H7 (cell line): ENCODE measurements at places on chromosomes 4 and X. TPM values are rescaled to one million over a fixed set of nuclear protein-coding genes. Genes with fewer than 3 reads are reported as not detected.

MAGEA4 gene
- total RNA-seq: 94.1 and 138 TPM in 2 replicates

CT45A2 gene
- not detected in 2 replicates for total RNA-seq

MEPE gene
- total RNA-seq: not detected in 2 replicates

SCML1 gene
- 1.9 and 2.3 TPM in 2 replicates for total RNA-seq

NELFA gene
- total RNA-seq: 61.2 and 70.4 TPM in 2 replicates

MUC7 gene
- not detected in 2 replicates for total RNA-seq

TMEM156 gene
- total RNA-seq: not detected in 2 replicates

ARMCX4 gene
- 2.1 and 7.5 TPM in 2 replicates for total RNA-seq

CTAG2 gene
- total RNA-seq: not detected in 2 replicates

MSX1 gene
- total RNA-seq: 0.07 and 0.67 TPM in 2 replicates

GRCh38 chrX:101419489-101419888 is 11.5 kb downstream of the HNRNPH2 start:
- DNase-seq: no peak

- DNase-seq: no peak
Measured at GRCh38 chrX:98028691-98029090, 1145.0 kb downstream of the RPA4 start.

DNA sequence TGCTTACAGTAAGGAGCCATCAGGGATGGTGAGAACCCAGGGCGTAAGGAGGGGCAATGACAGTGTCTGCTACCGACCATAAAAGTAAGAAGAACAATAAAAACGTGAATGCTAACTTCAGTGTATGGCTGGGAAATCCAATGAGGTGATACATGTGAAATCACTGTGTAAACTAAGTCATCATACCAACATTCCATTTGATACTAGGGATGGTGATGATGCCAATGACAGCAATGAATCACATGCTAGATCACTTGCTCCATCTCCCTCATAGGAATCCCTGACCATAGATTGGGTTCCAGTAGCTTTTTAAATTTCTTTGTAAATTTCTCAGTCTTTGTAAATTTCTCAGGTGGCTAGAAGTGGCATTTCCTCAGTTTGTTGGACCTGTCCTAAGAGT is 146.3 kb downstream of the SMIM20 start:
- no peak for DNase-seq

DNA sequence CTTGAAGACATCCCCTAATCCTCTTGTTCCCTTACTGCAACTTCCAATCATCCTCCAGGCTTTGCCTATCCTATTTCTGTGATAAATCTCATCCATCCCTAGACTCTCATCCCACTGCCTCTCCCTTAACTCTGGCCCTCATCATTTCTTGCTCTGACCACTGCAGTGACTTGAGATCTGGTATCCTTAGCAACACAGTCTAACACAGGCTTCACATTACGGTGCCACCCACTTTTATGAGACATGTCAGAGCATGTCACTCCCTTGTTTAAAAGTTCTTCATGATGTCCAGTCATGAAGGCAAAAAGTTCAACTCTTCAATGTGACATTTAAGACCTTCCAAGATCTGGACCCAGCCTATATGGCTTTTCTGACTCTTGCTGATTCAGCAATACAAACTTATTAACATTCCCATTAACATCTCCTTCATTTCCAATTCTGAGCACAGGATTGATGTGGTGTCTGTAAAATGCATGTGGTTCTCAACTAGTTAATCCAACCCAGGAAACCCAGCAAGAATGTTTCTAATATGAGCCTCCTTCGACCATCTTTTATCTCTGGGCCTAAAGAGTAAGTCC is 64.0 kb downstream of the OR13H1 start:
- DNase-seq: no peak

GRCh38 chrX:67610282-67610681 is 66.5 kb downstream of the AR start:
- no peak for DNase-seq

DNA sequence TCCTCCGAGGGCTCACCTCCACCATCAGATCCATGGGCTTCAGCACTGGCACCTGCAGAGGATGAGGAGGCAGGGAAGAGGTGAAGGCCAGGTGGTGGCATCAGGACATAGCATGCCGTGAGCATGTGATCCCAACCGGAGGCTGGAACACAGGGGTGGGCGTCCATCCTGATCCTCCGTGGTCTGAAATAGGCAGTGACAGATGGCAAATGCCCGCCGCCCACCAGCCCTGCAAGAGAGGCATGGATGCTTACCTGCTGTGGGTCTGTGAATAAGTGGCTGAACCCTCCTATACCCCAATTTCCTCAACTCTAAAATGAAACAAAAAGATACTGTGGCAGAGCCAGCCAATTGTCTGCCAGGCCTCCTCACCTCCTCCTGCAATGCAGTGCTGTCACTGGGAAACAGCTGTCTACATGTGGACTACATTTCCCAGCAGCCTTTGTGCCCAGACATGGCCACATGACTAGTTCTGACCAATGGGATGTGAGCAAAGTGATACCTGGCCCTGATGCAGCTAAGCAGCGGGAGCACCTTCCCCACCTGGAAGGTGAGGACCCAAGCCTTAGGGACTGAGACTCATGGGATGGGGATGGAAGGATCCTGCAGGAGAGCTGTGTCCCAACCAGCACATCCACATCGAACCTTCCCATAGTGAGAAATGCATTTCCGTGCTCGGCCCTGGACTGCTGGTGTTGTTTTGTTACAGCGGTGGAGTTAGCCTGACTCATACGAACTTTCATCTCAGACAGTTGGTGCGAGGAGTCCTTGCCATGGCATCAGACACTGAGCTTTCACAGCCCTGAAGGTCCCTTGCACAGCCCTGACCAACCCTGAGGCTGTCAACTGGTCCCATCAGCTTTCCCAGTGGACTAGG is 99.5 kb downstream of the PPP2R2C start:
- DNase-seq: peak; percentile 95

DNA sequence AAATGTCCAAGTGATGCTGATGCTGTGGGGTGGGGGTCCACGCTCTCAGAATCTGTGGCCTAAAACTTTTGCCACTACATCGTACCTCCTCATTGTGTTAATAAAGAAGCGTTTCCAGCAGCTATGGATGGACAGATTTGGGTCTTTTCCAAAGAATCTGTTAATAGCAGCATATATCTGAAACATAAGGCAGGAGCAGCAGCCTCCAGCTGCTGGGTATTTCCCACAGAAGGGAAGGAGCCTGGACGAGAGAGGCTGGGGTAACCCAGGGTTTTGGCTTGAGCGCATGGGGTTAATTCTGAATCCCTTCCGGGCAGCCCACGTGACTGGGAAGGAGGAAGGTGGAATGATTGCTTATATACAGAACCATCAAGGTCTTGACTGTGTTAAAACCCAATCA is 332.4 kb downstream of the BCOR start:
- DNase-seq: no peak

GRCh38 chr4:120053911-120054310 is 12.7 kb downstream of the MAD2L1 start:
- no peak for DNase-seq

DNA sequence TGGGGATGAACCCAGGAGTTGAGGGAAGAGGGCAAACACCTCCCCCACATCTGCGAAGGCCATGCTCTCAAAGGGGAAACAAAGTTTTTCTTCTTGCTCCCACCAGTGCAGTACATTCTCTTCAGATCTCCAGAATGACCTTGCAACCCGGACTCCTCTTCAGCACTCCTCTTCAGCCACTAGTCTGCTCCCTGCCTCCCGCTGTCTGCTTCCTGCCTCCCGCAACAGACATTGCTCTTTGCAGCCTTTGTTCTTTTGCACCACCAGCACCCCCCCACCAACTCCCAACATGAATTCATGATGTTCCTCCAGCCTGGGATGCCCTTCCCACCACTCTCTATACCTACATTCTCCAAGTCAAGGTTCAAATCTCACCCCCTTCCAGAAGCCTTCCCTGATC is 32.1 kb downstream of the UTP14A start:
- DNase-seq: peak; percentile 45

GRCh38 chrX:103157496-103158316 is 57.2 kb upstream of the BEX4 start:
- peak; percentile 39 for DNase-seq

- DNase-seq: peak; percentile 32
Measured at GRCh38 chr4:121765971-121766538, 1.1 kb upstream of the SMIM43 start.

GRCh38 chrX:54180403-54180802 is 2.7 kb downstream of the FAM120C start:
- no peak for DNase-seq

- no peak for DNase-seq
Measured at GRCh38 chr4:101419336-101420135, 72.2 kb upstream of the PPP3CA start.

DNA sequence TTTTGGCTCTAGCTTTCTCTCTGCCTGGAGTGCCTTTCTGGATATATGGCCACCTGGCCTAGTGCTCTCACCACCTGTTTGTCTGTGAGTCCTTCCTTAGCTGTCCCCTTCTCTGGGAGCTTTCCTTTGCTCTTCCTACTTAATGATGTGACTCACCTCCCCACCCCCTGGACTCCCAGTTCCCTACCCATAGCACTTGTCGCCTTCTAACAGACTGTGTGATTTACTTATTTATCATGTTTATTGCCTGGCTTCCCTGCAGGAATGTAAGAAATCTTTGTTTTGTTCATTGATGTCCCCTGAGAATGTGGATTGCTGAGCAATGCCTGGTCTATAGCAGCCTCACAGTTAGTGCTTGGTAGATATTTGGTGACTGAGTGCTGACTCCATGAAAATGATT is 18.9 kb downstream of the ADD1 start:
- peak; percentile 52 for DNase-seq

GRCh38 chrX:129667412-129667811 is 12.7 kb upstream of the APLN start:
- no peak for DNase-seq

- DNase-seq: no peak
Measured at GRCh38 chrX:3598709-3599108, 114.7 kb downstream of the PRKX start.

- DNase-seq: no peak
Measured at GRCh38 chrX:48001260-48001659, 2.5 kb downstream of the ZNF182 start.

- DNase-seq: no peak
Measured at GRCh38 chr4:185712350-185713024, 99.5 kb downstream of the SORBS2 start.

DNA sequence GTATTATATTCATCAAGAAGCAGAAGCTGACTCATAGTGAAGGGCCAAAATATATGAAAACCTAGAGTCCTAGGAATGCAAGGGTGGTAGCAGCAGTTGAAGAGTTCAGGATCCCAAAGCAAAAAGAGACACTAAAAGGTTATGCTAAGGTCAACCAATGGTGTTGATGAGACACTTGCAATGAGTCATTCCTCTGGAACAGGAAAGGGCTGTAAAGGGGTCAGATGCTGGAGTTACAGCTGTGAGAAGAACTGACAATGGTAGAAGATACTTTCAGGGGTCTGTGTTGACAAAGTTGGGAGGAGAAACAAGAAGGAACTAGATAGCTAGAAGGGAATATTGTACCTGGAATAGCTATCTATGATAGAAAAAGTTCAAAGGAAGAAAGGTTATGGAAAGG is 47.5 kb downstream of the ZGRF1 start:
- DNase-seq: no peak

DNA sequence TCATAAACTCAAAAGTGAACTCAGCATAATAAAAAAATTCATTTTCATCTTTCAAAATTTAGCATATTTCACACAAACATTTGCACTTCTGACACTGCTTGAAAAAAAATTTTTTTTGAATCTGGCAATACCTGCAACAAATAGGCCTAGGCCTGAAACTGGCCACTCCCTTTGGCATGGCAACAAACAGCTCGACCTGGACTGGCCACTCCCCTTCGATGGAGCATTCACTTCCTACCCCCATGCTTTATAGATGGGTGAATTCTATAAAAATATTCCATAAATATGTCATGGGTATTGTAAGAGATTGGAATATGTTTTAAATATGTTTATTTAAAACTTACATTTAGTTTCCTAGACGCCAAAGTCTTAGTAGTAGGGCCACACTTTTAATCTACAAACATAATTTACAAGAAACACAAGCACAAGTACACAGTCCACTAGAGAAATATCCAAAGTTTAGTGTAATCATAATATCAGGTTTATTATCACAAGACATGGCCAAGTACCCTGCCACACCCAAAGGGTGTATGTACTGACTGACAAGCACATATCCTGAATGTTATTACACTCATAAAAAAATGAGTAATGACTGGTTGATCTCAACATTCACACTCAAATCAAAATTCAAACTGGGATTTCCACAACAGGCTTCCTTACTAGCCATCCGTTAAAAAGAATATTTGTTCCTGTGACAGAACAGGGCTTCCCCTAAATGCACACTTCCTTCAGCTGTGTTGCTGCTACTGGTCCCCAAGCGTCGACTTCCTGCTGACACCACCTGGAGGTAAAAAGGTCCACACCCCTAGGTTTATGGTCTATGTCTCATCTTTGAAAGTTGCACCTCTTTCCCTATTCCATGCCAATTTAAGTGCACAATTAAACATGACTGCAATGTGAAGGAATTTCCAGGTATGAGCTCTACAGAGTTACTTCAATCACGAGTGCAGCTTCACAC is 271.5 kb downstream of the NR3C2 start:
- DNase-seq: no peak

DNA sequence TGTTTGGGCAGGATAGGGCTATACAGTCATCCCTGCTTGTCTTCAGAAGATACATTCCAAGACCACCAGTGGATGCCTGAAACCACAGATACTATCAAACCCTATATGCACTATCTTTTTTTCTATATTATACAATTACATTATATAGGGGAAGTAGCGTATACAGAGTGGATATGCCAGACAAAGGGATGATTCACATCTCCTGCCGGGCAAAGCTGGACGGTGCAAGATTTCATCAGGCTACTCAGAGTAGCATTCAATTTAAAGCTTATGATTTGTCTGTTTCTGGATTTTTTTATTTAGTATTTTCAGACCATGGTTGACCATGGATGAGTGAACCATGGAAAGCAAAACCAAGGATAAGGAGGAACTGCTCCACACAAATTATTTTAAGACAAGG is 7.0 kb upstream of the AMTN start:
- no peak for DNase-seq

DNA sequence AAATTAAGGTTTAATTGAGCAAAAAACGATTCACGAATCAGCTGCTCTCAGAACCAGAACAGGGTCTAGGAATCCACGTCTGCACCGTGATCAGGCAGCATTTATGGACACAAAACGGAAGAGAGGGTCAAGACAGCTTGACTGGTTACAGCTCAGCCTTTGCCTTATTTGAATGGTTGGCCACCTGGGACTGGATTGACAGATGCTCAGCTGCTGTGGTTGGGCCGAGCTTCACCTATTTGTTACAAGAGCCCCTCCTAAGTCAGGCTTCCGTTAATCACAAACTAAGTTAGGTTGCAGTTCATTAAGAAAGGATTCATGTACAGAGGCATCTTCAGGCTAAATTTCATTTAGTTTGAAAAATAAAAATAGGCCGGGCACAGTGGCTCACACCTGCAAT is 50.6 kb upstream of the MAN2B2 start:
- DNase-seq: no peak

- no peak for DNase-seq
Measured at GRCh38 chr4:110830461-110830860, 207.6 kb upstream of the PITX2 start.

GRCh38 chrX:118974908-118975671 is 672 bp downstream of the LONRF3 start:
- peak; percentile 73 for DNase-seq
